ENCODE measurements at places on chromosomes 1 and 21.
A peak's percentile ranks its signal among the peaks of the same experiment; 100 is the strongest.

DNA sequence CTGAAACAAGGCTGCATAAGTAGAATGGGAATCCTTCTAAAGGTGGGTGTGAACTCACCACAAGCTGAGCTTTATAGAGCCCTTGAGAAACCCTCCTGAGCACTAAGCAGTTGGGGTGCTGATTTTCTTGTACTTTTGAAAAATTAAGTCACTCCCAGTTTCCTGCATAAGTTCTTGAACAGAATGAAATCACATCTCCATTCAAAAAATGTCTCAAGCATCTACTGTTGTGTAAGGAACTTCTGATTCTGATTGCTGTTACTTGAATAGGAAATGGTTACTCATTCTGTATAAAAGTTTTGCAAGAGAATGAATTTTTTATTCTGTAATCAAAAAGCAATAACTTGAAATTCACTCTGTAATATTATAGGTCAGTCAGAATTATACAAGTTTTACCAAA, 50.8 kb upstream of the WNT2B start:
- H3K27me3 ChIP-seq = no peaks in the 10 kb centered on the region
- H3K4me3 ChIP-seq = no peak overlapping the region
- no peak overlapping the region for H3K27ac ChIP-seq
- no peaks in the 10 kb centered on the region for H3K4me1 ChIP-seq
- DNase-seq = no peak
- H3K36me3 ChIP-seq = no peaks in the 10 kb centered on the region

DNA sequence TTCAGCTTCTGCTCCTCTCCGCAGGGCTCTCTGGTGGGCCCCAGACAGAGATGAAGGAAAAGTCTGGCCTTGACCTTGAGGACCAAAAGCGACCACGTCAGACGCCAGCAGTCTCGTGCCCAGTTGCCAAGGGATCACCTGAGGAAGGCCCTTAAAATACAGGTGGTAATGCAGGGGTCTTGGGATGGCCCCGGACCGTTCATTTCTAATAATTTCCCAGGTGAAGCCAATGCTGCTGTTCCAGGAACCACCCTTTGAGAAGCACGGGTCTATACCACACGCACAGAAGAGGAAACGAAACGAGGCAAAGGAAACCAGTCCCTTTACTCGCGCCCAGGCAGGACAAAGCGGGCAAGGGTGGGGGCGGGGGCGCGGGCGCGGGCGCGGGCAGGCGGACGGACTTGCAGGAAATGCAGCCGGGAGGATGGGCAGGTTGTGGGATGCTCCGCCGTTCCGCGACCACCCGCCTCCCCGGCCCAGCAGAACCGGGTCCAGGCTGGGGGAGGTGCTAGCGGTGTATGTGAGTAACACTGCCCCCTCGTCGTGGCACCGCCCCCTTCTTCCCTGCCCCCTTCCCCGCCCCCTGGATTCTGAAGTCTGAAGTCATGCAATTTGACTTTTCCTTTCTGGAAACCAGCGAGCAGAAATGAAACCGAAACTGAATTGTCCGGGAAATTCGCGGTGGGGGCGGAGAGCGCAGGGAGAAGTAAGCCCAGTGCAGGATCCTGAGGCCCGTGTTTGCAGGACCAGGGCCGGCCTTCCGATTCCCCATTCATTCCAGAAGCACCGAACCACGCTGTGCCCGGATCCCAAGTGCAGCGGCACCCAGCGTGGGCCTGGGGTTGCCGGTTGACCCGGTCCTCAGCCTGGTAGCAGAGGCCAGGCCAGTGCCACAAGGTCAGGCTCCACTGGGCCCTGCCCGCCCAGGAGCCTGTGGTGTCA, 5.8 kb upstream of the MX1 start:
- peak overlapping the region; percentile 46 for H3K4me3 ChIP-seq
- no peaks in the 10 kb centered on the region for H3K36me3 ChIP-seq
- peak overlapping the region; percentile 62 for H3K27ac ChIP-seq
- H3K4me1 ChIP-seq = no peaks in the 10 kb centered on the region
- H3K27me3 ChIP-seq = no peaks in the 10 kb centered on the region
- peak; percentile 12 for DNase-seq

DNA sequence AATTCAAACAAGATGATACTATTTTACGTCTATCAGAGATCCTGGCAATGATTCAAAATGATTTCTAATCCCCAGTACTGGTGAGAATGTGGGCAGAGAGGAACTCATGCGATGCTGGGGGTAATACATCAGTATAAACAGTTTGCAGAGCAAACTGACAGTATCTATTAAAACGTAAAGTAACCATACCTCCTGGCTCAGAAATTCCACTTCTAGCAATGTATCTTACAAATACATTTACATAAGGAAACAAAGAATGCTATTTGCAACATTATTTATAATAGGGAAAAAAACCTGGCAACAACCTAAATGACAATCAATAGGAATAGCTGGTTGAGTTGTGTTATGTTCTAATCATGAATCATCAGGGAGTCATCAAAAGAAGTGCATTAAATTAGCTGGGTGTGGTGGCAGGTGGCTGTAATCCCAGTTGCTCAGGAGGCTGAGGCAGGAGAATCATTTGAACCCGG, 15.9 kb downstream of the RCAN1 start:
- DNase-seq = no peak
- no peaks in the 10 kb centered on the region for H3K4me1 ChIP-seq
- H3K4me3 ChIP-seq = no peak overlapping the region

DNA sequence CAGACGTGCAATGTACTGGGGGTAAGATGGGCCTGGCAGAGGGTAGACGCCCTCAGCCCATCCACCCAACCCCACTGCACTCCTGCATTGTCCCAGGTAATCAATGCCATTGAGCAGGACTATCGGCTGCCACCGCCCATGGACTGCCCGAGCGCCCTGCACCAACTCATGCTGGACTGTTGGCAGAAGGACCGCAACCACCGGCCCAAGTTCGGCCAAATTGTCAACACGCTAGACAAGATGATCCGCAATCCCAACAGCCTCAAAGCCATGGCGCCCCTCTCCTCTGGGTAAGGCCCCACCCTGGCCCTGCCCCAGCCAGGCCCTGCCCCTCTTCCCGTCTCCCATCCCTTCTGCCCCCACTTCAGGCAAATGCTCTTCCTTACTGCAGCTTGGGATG, 62.4 kb downstream of the LACTBL1 start:
- no peaks in the 10 kb centered on the region for H3K36me3 ChIP-seq
- H3K27me3 ChIP-seq = no peaks in the 10 kb centered on the region
- no peak for DNase-seq

- H3K4me3 ChIP-seq = no peak overlapping the region
- no peaks in the 10 kb centered on the region for H3K36me3 ChIP-seq
- H3K27ac ChIP-seq = no peak overlapping the region
- DNase-seq = no peak
- H3K27me3 ChIP-seq = no peaks in the 10 kb centered on the region
Measured at GRCh38 chr1:11594222-11594621, 60.0 kb downstream of the FBXO2 start.

- no peaks in the 10 kb centered on the region for H3K27me3 ChIP-seq
- no peak overlapping the region for H3K27ac ChIP-seq
- H3K4me3 ChIP-seq = no peak overlapping the region
- H3K36me3 ChIP-seq = no peaks in the 10 kb centered on the region
- peaks cover 7% of the 10 kb centered on the region for H3K4me1 ChIP-seq
- DNase-seq = no peak
Measured at GRCh38 chr1:204589409-204590038, 73.3 kb downstream of the MDM4 start.

- no peak for DNase-seq
- H3K27me3 ChIP-seq = no peaks in the 10 kb centered on the region
- no peaks in the 10 kb centered on the region for H3K4me1 ChIP-seq
- H3K36me3 ChIP-seq = no peaks in the 10 kb centered on the region
Measured at GRCh38 chr1:151891512-151891911, 17.8 kb downstream of the THEM4 start.

Measured in Panc1 (cell line).